ENCODE measurements at places on chromosomes 2 and 18.

GRCh38 chr18:12930376-12930775 lies 17.4 kb upstream of the SEH1L start:
- no peak for DNase-seq

GRCh38 chr18:79677840-79678239 lies 1.8 kb upstream of the CTDP1 start:
- no peak for DNase-seq

DNA sequence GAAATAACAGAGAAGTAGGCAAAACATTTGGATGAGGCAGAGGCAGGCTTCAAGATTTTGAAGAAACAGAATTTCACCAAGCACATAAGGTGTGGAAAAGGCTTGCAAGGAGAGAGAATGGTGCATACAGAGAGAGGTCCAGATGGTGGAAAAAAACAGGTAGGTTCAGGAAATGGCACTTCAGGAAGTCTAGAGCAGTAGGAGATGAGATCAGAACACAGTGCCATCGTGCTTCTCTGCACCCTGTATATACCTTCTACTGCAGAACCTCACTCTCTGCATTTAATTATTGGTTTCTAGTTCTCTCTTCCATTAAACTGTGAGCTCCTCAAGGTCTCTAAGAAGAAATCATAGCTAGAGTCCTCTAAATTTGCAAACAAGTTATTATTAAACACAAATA lies 2.4 kb downstream of the PAIP2B start:
- DNase-seq = no peak

DNA sequence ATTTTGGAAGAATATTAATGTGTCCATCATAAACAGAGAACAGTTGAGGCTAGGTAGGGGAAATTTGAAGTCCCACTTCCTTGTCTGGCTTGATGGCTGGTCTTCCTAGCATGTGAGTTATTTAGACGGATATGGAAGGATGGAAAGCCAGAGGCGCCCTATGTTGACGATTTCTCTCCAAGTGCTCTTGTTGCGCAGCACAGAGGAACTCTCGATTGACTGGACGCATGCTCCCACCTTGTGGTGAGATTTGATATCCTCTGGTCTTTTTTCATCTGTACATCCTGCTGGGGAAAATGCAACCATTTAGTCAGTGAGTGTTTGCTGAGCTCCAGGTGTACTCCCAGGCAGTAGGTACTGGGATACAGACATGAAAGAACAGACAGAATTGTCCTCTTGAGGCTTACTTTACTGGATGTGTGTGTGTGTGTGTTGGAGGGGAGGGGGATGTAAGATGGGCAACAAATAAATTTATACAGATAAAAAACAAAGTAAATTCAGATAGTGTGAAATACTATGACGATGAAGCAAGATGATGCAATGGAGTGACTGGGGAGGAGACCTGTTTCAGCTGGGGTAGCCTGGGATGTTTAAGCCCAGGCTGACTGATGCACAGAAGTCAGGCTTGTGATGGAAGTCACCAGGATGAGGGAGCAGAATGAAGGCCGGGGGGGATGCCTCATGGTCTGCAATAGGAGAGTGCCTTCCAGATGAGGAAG lies 137.2 kb downstream of the TRIM43 start:
- DNase-seq = peak; percentile 55

DNA sequence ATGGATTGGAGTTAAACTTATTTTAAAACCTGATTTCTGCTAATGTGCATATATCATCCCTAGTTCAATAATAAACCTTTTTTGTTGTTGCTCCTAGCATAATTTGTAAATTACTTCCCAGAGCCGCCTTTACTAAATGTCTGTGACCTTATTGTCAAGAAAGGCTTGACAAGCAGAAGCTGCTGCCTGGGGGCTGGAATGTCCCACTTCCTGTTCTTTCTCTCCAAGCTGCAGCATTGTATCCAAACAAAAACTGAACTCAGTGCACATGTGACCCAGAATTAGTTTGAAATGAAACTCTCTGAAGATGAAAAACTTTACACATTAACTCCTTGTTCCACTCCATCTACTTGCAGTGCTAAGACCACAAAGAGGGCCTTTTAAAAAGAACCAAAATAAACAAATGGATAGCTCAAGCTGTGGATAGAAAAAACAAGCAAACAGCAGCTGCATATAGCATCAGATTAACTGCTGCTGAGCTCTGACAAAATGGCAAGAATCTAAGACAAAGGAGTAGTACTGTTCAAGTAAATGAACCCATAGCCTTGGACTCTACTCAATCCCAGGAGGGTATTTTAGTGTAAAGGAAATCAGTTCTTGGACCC lies 99.8 kb upstream of the NEUROD1 start:
- peak; percentile 88 for DNase-seq

- no peak for DNase-seq
Observed at GRCh38 chr2:213757525-213757924, 473.3 kb downstream of the SPAG16 start.

GRCh38 chr2:19409046-19409445 lies 50.6 kb upstream of the OSR1 start:
- DNase-seq = no peak

- no peak for DNase-seq
Observed at GRCh38 chr2:68837164-68837860, 33.9 kb downstream of the BMP10 start.

DNA sequence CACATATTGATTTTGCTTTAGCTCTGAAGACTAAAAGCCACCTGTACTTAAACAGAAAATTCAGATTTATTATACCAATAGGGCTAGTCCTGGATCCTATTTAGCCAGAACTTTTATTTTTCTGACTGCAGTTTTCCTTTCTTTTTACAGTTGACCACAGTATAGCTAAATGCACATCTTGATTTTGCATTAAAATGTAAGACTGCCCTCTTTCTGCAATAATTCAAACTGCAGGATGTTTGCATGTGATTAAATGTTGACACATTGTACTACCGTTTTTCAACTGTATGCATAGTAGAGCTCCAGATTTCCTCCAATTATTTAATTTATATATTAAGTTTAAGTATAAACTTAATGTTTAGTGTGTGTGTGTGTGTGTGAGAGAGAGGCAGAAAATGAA lies 1262.9 kb downstream of the SUCLG1 start:
- no peak for DNase-seq

DNA sequence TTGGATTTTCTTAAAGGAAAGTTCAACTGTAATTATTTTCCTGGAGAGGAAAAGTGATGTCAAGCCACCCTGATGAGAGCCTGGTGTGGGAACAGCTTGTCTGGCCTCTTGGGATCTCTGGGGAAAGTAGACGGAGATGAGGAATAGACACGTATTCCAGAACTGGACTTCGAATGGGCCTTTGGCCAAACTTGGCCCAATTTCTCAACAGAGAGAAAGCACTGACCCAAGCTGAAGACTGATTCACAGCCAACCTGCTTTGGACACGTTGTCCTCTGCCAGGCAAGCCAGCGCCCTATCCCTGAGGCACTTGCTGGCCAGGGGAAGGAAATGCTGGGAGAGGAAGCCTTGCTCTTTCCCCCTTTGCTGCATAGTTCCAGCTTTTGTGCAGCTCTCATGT lies 70.8 kb upstream of the CTAGE1 start:
- no peak for DNase-seq

- no peak for DNase-seq
Observed at GRCh38 chr2:196059491-196059960, 9.1 kb downstream of the DNAH7 start.

DNA sequence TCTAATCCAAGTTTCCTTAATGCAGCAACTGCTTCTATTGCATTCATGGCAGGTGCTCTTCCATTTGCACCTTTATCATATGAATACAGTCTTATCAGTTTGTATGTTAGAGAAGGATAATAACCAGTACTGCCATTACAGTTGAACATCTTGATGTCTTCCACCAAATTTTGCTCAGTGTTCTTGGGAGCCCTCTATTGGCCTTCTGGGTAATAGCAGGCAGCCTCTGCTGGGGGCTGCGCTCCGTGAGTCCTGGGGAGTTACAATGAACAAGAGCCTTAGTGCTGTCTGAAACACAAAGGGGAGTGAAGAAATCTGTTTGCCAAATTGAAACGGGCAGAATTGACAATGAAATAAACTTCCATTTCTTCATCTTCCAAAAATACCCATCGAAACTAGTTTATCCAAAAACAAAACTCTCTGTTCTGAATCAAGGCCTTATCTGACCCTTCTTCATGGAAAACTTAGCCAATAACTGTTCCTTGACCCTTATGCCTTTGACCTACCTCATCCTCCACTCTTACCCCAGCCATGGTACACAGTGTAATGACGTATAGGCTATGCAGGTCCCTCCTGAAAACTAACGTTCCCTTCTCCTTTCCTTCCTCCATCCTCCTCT lies 79.9 kb downstream of the ALK start:
- DNase-seq = peak; percentile 4

DNA sequence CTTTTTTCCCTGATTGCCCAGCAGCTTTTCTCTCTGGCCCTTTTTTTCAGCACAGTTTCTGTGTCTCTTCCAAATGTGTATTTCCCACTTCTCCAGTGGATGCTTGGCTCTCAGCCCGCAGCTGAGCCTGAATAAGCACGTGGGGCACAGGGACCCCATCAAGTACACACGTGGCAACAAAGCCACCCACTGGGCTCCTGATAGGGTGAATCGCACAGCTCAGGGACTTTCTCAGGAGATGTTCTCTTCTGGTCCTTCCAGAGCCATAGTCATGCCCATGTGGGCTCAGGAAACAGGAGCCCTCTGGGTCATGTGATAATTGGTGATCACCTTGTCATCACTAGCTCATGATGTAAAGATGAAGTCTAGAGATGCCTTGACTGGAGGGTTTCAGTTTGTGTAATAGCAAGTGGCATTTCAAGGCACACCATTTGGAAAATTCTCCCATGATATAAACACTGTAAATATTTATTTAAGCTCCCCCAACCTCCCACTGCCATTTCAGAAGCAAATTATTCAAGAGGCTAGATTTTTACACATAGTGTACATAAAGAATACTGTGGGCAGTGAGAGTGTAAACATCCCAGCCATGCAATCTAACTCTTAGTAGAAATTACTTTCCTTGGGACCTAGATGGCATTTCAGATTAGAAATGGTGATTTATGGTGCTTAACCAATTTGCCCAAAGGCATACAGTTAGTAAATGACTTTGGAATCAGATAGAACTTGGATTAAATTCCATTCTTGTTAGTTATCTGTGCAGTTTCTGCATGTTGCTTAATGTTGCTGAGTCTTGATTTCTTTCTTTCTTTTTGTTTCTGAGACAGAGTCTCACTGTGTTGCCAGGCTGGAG lies 597.5 kb downstream of the SLC4A3 start:
- peak; percentile 53 for DNase-seq

GRCh38 chr2:44120428-44120827 lies 48.2 kb upstream of the PPM1B start:
- no peak for DNase-seq

DNA sequence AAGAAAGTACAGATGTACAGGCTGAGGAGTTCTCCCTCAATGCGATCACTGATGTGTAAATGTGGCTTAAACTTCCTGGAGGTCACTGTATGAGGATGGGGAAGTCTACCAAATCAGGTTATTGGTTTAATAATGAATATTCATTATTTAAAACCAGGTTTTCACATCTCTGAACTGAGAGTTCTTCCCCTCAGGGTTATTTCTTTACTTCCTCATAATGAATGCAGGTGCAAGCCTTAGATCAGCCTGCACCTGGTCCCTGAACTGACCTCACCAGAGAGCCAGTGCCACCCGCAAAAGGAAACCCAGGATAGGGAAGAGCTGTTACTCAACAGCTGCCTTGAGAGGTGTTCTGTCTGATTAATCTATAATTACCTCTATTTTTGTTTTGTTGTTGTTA lies 369.0 kb downstream of the EPHA4 start:
- no peak for DNase-seq

- DNase-seq = no peak
Observed at GRCh38 chr2:27123302-27124150, at the start of gene ABHD1. TSS of gene ABHD1 (plus strand) at chr2:27123815. CDS start at chr2:27123949, 134 bp downstream.

DNA sequence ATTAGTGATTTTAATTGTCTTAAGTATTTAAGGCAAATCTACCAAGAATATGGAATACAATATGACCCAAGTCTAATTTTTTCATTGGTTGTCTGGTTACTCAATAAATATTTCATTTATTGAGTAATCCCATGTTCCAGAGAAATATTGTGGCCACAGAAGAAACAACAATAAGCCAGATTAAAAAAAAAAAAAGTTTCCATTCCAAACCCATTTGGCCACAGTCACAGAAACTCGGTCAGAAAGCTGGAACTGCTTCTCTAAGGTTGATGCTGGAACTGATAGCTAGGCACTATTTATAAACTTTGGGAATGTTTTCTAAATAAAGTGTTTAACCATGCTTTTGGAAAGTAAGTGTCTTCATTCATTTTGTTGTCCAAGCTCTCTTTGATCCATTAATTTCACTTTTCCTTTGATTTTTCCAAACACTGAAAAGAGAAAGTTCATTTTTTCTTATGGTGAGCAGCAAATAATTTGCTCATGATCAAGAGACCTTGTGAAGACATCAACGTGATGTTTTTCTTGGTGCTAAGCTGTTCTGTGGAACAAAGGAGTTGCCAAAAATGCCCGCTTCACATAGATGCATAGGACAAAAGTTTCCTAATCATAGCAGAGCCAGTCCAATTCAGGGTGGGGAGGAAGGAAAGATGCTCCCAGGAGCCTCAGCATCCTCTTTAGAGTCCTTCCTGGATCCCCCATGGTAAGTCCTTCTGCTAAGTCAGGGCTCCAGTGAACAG lies 72.1 kb upstream of the CCBE1 start:
- DNase-seq = no peak

GRCh38 chr2:66305718-66306117 lies 129.2 kb upstream of the MEIS1 start:
- peak; percentile 54 for DNase-seq

DNA sequence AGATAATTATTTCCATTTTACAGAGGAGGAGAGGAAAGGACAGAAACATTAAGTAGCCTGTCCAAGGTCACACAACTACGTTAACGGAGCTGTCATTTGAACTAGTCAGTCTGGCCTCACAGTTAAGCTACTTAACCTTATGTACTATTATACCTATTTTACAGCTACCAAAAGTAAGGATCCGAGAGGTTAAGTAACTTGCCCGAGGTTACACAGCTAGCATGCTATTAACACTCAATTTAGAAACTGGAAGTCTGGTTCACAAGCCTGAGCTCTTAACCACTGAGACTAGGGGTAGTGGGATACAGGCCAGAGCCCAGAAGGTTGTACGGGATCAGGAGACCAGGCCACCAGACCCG lies 476 bp downstream of the GLB1L start:
- no peak for DNase-seq

DNA sequence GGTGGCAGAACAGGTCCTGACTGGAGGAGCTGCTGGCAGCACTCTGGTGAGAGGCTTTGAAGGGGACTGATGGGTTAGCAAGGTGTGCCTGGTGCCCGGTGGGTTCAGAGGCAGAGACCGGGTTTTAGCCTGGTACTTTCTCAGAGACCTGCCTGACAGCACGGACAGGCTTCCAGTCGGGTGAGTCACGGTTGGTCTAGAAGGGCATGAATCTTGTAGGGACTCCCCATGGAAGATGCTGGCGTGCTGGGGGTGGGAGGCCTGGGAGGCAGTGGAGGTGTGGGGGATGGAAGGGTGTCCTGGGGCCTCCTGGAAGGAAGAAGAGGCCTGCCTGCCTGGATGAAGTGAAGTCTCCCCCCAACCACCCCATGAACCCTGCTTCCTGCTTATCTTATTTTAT lies 52.6 kb downstream of the ACKR3 start:
- no peak for DNase-seq

- DNase-seq = no peak
Observed at GRCh38 chr18:75323821-75324585, 103.5 kb downstream of the SMIM21 start.
